ENCODE measurements at places on chromosomes 6 and 20.

DNA sequence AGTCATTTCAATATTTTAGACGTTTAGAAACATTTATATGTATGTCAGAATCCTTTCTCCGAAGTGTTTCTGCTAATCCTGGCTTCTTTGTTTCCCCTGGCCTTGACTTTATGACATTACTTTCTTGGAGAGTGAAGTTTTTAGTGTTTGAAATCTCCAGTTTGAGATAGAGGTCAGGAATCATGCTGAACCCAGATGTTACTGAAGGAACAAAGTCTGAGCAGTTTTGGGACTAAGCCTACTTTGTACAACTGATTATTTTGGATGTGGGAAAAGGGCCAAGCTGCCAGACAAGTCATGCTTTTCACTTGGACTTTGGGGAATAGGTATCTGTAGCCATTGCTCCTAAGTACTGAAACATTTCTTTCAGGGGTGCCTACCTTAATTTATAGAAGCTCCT lies 2.3 kb downstream of the RNF144B start:
- DNase-seq, result no peak

DNA sequence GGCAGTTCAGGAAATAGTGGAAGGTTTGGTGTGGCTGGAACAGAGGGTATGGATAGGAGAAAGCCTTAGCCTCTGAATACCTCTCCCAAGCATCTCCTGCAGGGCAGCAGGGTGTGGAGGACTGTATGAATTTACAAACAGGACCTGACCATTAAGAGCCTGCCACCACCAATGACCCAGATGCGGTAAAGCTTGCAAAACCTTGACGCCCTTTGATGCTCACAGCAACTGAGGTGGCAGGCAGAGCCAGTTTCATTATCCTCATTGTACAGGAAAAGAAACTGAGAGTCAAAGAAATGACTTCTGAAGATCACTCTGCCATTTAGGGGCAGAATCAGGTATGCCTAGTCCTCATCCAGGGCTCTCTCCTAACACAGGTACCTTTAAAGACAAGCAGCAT lies 2.4 kb downstream of the HM13 start:
- no peak for DNase-seq

GRCh38 chr20:41007481-41007880 lies 21.1 kb upstream of the TOP1 start:
- no peak for DNase-seq

DNA sequence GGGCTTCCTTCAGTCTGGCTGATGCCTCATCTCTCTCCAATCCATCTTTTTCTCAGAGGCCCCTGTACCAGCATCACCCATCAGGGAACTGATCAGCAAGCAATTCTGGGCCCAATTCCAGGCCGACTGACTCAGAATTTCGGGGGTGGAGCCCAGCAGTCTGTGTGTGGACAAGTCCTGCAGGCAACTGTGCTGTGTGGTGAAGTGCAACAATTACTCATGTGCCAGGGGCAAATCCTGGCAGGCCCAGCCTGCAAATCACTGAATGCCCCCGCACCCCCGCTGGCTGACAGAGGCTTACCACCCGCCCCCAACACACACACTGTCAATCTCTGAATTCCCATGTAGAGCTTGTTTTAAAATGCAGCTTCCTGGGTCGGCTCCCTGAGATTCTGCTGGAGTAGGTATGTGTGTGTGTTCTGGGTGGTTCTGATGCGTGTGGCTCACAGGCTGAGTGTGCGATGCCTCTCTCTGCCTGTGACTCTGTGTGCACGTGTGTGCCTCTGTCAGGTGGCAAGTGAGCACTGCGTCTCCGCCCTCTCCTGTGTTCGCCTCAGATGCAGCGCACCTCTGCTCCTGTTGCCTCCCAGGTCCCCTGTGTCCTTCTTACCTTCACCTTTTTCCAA lies 45.4 kb downstream of the SSR1 start:
- DNase-seq, result peak; percentile 57

GRCh38 chr6:135195041-135195440 lies 13.9 kb downstream of the MYB start:
- peak; percentile 41 for DNase-seq

GRCh38 chr6:63066055-63066704 lies 145.1 kb upstream of the FKBP1C start:
- no peak for DNase-seq

- peak; percentile 87 for DNase-seq
Observed at GRCh38 chr6:52310932-52311331, 26.4 kb upstream of the MCM3 start.

DNA sequence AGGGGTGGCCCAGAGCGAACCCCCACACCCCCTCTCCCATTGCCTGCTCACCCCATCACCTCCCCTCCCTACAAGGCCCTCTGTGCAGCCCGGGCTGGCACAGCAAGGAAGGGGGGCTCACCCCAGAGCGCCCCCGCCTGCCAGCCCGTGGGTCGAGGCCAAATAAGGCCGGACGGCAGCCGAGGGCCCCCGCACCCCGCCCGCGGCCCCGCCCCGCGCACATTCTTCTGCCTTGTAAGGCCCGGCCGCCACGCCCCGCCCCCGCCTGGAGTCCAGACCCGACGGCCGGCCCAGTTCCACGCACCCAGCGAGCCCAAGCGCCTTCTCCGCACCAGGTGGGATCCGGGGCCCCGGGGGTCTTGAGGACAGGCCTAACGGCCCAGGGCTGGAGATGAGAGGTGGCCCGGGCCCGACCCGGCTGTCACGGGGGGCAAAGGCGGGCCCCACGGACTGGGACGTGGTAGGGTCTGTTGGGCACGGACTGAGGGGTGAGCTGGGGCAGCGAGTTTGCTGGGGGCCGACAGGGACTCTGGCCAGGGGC lies at the start of gene MYL9:
MYL9 (plus strand) TSS at position 293 of the 541 bp plus-strand sequence. CDS start 3,366 bp downstream, outside the sequence.
- DNase-seq, result no peak

- DNase-seq, result no peak
Observed at GRCh38 chr6:72746276-72746675, 124.4 kb downstream of the KCNQ5 start.

- DNase-seq, result no peak
Observed at GRCh38 chr6:15506066-15506465, 156.8 kb downstream of the DTNBP1 start.

- no peak for DNase-seq
Observed at GRCh38 chr6:65896140-65896539, 189.1 kb upstream of the EYS start.

DNA sequence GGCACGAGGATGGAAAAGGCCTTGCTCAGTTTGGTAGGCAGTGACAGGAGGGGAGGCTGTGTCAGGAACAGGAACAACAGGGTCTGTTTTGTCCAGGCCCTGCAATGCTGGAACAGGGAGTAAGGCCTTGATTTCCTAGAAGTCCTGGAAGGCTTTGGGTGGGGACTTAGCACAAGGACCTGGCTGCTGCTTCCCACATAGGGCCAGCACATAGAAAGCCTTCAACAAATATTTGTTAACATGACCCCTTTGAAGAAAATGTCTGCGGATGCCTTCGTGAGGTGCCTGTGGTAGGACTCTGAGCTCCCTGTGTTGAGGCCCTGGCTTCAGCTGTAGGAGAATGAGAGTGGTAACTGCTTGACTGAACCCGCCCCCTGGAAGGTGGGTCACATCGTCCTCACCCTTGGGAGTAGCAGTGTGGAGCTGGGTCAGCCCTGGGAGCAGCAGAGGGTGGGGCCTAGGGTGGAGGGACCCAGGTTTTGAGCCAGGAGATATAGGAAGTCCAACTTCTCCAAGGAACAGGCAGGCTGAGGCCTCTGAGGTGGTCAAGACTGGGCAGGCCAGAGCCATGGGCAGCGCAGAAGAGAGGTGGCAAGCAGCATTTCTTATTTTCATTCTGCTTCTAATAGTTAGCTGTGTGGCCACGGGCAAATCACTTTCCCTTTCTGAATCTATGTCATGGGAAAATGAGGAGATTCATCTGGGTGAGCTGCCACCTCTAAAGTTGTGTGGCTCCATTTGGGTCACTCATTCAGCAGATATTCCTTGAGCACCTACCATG lies 50.0 kb downstream of the CNBD2 start:
- no peak for DNase-seq

DNA sequence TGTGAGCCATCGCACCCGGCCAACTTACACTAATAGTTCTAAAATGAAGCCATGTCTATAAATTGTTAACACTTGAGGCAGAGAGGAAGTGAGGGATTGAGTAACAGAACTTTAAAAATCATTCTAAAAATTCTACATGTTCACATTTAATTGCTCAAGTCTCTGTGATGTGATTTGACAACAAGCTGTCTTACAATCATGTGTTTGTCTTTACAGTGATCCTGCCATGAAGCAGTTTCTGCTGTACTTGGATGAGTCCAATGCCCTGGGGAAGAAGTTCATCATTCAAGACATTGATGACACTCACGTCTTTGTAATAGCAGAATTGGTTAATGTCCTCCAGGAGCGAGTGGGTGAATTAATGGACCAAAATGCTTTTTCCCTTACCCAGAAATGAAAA lies 23.6 kb downstream of the GTF2H5 start:
- DNase-seq, result no peak

GRCh38 chr20:36607586-36608387 lies 2.2 kb downstream of the RAB5IF start:
- no peak for DNase-seq

DNA sequence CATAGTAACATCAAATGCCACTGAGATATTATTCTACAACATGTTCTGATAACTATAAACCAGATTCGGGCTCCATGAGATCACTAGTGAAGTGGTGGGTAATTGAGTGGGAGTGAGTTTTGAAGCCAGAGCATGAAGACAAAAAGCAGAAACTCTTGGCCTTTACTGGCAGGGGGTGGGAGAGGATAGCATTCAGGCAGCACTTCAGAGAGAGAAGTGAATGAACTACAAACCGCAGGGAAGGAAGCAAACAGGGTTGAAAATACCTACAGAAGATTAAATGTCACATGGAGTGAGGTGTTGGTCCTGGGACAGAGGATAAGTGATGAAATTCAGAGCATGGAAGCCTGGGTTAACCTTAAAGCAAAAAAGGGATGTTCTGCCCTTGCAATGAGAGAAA lies 250.0 kb downstream of the EPM2A start:
- DNase-seq, result no peak

DNA sequence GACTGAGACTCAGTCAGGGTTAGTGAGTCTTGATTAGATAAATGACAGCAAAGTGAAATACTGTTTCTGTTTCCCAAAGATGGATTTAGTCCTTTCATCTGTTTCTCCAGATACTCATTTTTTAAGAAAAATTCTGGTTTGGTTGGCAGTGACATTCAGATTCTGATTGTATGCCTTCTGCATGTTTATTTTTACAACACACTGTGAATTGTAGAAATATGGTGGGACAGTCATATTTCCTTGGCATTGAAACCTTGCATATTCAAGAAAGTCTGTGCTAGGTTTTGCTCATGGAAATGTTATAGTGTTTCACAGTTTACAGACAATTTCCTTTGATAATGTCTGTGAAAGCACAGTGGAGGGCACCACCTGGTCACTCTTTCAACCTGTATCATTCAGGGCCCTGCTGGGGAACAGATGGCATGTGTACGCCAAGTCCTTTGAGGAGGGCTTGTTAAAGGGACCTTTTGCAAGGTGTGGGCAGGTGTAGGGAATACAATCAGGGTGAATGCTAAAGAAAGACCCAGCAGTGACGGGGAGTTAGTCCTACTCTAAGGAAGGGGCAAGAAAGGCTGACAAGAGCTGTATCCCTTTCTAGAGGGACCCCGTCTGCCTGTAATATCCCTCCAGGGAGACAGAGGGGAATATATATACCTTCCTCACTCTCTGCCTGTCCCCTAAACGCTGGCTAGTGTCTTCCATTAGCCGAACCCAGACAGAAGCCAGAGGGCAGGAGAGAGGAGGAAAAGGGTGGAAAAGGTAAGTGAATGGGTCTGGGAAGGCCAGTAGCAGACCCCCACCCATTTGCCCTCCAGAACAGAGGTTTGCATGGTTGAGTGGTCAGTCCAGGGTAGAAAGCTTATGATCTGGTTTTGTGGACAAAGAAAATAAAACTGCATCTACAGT lies 10.2 kb downstream of the PLCB4 start:
- DNase-seq, result no peak

DNA sequence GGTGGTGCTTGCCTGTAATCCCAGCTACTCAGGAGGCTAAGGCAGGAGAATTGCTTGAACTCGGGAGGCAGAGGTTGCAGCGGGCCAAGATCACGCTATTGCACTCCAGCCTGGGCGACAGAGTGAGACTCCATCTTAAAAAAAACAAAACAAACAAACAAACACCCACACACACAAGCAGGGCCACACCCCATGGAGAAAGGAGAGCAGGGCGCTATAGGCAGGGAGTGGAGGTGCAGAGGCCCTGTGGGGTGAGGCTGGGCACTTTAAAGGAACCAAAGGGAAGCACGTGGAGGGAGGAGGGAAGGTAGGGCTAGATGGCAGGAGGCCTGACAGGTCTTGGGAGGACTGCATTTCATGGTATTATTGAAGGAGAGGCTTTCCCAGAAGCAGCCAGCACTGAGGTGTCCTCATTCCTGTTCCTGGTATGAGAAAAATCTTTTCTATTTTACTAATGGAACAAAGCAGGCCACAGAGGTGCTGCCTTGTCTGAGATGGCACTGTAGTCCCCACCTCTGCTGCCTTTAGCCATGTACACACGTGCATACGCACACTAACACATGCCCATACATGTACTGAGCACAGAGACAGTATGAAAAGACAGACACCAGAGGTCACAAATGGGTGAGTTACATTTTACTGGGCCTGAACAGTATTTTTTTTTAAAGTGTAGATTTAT lies 44.0 kb downstream of the BCAS4 start:
- DNase-seq, result no peak

All from bone marrow (tissue), 2 donors.